ENCODE measurements at places on chromosomes 3 and 15. TPM values are rescaled to one million over a fixed set of nuclear protein-coding genes. Genes with fewer than 3 reads are reported as not detected.
A peak's percentile ranks its signal among the peaks of the same experiment; 100 is the strongest.

- no peak overlapping the region for H3K4me3 ChIP-seq
- H3K27me3 ChIP-seq: peaks cover 2% of the 10 kb centered on the region
- H3K36me3 ChIP-seq: no peaks in the 10 kb centered on the region
These were observed 627.5 kb upstream of the LMCD1 start for GRCh38 chr3:7874116-7874515.

HTD2 gene
- total RNA-seq: 7.2 TPM

DNA sequence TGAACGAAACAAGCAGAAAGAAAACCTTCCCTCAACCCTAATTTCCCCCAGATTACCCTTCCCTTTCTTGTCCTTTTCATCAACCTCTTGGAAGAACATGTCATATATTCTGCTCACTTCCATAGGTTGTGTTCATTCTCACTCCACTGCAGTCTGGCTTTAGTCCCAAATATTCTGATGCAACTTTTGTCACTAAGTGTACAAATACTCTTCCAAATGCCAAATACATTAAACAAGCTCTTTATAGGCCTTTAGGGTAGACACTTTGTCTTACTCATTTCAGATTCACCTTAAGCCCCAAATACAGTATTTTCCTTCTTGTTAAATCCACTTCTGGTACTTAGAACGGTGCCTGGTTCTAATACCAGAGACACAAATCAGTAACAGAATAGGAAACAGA is 406.5 kb upstream of the CDIN1 start:
- no peak overlapping the region for H3K27ac ChIP-seq
- H3K4me3 ChIP-seq: no peak overlapping the region
- H3K27me3 ChIP-seq: no peaks in the 10 kb centered on the region
- no peak for DNase-seq
- H3K36me3 ChIP-seq: no peaks in the 10 kb centered on the region

DNA sequence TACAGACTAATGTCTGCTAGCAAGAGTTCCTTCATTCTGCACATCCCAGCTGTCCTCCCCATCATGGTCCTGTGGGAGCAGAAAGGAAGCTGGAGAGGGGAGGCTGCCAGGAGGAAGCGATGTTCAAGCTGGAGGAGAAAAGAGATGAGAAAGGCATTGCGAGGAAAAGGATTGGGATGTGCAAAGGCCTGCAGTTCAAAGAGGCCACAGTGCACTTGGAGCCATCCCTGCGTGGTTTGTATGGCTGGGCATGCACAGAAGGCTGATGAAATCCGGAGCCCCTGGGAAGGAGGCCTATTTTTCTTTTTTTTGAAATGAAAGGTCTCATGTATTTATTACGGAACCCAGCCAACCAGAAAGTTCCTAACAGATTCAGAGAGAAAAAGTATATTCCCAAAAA is 22.8 kb downstream of the AMOTL2 start:
- H3K27me3 ChIP-seq: no peaks in the 10 kb centered on the region
- H3K4me1 ChIP-seq: peaks cover 79% of the 10 kb centered on the region
- peaks cover 22% of the 10 kb centered on the region for H3K36me3 ChIP-seq
- no peak overlapping the region for H3K4me3 ChIP-seq
- H3K27ac ChIP-seq: peak overlapping the region; percentile 67
- peak; percentile 20 for DNase-seq

GRCh38 chr3:179528772-179529171 is 34.0 kb upstream of the ACTL6A start:
- H3K27me3 ChIP-seq: no peaks in the 10 kb centered on the region
- no peak for DNase-seq
- no peak overlapping the region for H3K4me3 ChIP-seq
- H3K27ac ChIP-seq: no peak overlapping the region

DNA sequence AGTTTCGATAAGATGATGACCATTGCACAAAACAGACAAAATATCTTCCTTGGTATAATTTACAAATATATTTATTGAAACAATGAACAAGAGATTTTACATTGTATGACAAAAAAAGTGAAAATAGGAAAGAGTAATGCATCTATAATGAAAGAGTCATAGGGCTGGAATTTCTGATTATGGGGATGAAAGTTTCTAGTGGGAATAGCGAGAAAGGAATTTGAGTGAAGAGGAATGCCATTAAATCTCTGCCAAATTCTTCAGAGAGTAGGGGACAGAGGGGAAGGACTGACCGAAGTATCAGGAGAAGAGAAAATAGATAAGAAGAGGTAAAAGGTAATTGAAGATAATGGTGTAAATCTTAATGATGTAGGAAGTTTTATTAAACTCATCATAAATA is 125.4 kb downstream of the VGLL3 start:
- H3K27ac ChIP-seq: peak overlapping the region; percentile 88
- DNase-seq: no peak
- H3K4me1 ChIP-seq: peaks cover 40% of the 10 kb centered on the region
- no peak overlapping the region for H3K4me3 ChIP-seq

- no peak overlapping the region for H3K4me3 ChIP-seq
- peaks cover 13% of the 10 kb centered on the region for H3K4me1 ChIP-seq
- H3K36me3 ChIP-seq: no peaks in the 10 kb centered on the region
- H3K27ac ChIP-seq: no peak overlapping the region
- DNase-seq: no peak
- no peaks in the 10 kb centered on the region for H3K27me3 ChIP-seq
These were observed 351.3 kb upstream of the CCDC54 start for GRCh38 chr3:107025961-107026360.

- peaks cover 88% of the 10 kb centered on the region for H3K4me1 ChIP-seq
- no peak for DNase-seq
- H3K4me3 ChIP-seq: no peak overlapping the region
These were observed 51.6 kb downstream of the RARB start for GRCh38 chr3:25479727-25480010.

DNA sequence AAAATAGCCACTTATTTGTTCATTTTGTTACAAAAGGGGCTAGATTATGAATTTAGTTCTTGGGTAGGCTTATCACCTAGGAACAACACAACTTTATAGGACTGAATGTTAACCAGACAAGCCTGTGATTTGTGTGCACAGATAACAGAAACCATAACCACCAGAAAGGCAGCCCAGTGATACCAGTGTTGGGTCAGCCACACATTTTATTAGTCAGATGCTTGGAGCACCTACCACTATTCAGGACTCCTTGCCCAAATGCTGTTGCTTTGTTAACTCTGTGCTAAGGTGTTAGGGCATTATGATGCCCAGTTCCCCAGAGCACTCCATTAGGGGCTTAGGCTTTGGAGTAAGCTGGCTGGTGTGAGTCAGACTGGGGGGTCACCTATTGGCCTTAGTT is 22.5 kb downstream of the PLCL2 start:
- H3K4me3 ChIP-seq: no peak overlapping the region
- no peak overlapping the region for H3K27ac ChIP-seq
- no peak for DNase-seq
- H3K27me3 ChIP-seq: no peaks in the 10 kb centered on the region

DNA sequence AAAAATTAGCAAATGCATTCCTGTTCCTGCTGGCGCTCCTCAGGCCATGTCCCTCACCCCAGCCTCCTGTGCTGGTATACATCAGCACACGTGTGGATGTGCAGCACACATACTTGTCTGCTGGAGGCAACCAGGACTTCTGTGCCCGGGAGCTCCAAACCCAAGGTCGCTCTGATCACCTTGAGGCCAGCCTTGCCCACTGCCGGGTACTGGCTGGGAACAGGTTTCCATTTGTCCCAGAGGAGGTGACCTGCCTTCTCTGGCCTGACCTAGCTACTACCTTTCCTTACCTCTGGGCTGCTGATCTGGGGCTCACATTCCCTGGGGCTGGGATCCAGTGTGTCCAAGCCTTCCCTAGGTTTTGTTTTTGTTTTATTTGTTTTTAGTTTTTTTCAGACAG is 12.1 kb downstream of the PRKCD start:
- peaks cover 19% of the 10 kb centered on the region for H3K4me1 ChIP-seq
- no peak overlapping the region for H3K4me3 ChIP-seq
- no peak for DNase-seq
- peaks cover 2% of the 10 kb centered on the region for H3K36me3 ChIP-seq
- no peak overlapping the region for H3K27ac ChIP-seq
- no peaks in the 10 kb centered on the region for H3K27me3 ChIP-seq

- no peaks in the 10 kb centered on the region for H3K27me3 ChIP-seq
- no peak overlapping the region for H3K27ac ChIP-seq
- peaks cover 25% of the 10 kb centered on the region for H3K4me1 ChIP-seq
- H3K36me3 ChIP-seq: no peaks in the 10 kb centered on the region
- H3K4me3 ChIP-seq: no peak overlapping the region
These were observed 1.8 kb upstream of the GPR171 start for GRCh38 chr3:151204530-151205402.

DNA sequence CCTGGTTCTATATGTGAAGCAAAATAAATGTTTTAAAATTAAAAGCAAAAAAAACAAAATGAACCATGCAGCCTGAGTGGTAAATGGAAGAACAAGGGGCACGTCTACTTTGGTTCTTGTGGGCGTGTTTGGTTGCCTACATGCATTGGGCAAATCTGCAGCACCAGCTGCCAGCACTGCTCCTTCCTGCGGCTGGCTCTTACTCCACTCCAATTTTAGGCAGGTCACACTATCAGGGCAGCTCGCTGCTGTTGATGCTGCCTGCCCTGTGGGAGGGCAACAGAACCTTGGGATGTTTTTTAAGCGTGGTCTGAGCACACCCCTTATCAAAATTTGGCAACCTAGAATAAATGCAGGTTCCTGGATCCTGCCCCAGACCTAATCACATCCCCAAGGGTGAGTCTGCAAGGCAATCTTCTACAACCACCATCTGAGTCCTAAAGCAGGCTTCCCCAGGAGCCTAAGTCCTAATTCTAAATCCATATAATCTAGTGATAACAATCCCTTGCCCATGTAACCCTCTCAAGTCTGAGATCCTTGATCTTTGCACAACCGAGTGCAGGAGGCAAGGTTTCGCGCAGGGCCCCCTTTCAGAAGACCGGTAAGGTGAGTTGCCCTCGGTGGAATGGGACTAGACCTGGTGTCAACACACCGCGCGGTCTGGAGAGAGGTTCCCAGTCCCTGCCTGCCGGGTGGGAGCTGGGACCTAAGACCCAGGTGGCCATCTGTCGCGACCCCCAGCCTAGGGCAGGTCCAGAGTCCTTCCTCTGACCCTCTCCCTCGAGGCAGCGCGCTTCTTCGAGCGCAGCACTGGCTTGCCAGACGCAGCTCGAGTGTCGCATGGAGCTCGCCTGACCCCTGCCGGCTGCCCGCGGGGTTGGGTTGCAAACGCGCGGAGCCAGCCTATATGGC is 15.9 kb downstream of the IVD start:
- no peak for DNase-seq
- H3K27ac ChIP-seq: no peak overlapping the region
- H3K36me3 ChIP-seq: peaks cover 8% of the 10 kb centered on the region
- peaks cover 13% of the 10 kb centered on the region for H3K4me1 ChIP-seq
- no peaks in the 10 kb centered on the region for H3K27me3 ChIP-seq

GRCh38 chr3:129123314-129124060 is 1.9 kb upstream of the RAB43 start:
- DNase-seq: no peak
- no peaks in the 10 kb centered on the region for H3K27me3 ChIP-seq
- no peak overlapping the region for H3K4me3 ChIP-seq
- H3K4me1 ChIP-seq: peaks cover 20% of the 10 kb centered on the region
- H3K27ac ChIP-seq: no peak overlapping the region
- H3K36me3 ChIP-seq: no peaks in the 10 kb centered on the region
